ENCODE measurements at places on chromosomes 16 and 17.

- DNase-seq = no peak
Measured at GRCh38 chr17:73634629-73635028, 9.6 kb downstream of the SDK2 start.

GRCh38 chr16:2205967-2206313 is 686 bp downstream of the MLST8 start:
- no peak for DNase-seq

- no peak for DNase-seq
Measured at GRCh38 chr17:82328141-82328993, 5.2 kb downstream of the SECTM1 start.

DNA sequence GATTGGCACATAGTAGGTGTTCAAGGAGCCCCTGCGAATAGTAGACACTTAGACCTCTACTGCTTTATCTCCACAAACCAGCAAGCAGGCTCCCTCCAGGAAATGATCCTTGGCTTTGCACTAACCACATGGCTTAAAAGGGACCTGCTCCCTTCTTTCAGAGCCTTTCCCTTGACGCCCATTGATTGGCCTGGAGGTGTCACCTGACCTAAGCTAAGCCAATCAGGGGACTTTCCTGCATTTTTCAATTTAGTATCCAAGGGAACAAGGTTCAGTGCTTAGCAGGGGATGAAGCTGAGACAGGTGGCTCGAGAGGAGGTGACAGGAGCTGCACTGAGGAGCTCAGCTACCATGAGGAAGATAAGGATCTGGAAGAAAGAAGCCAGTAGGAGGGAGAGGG is 52.8 kb downstream of the CLEC19A start:
- DNase-seq = no peak

- no peak for DNase-seq
Measured at GRCh38 chr16:79909571-79909970, 309.0 kb upstream of the MAF start.

GRCh38 chr17:32486111-32486700 is 587 bp upstream of the CDK5R1 start:
- DNase-seq = peak; percentile 79

GRCh38 chr17:49514071-49514721 is 19.1 kb downstream of the NGFR start:
- DNase-seq = no peak

Data from activated T-cell treated with anti-CD3 and anti-CD28 coated beads, Interleukin-2, amount 50 U/mL, for 1 hour (primary cell).